CD4-positive, alpha-beta T cell treated with Interleukin-21 for 1 hour (primary cell): ENCODE measurements at places on chromosomes 5 and 9.
A peak's percentile ranks its signal among the peaks of the same experiment; 100 is the strongest.

- no peak for DNase-seq
Observed at GRCh38 chr9:77725820-77726219, 77.7 kb upstream of the GNA14 start.

- DNase-seq: no peak
Observed at GRCh38 chr5:115496936-115497576, 47.5 kb downstream of the FEM1C start.

- peak; percentile 73 for DNase-seq
Observed at GRCh38 chr9:107340920-107341632, 58.0 kb downstream of the RAD23B start.

DNA sequence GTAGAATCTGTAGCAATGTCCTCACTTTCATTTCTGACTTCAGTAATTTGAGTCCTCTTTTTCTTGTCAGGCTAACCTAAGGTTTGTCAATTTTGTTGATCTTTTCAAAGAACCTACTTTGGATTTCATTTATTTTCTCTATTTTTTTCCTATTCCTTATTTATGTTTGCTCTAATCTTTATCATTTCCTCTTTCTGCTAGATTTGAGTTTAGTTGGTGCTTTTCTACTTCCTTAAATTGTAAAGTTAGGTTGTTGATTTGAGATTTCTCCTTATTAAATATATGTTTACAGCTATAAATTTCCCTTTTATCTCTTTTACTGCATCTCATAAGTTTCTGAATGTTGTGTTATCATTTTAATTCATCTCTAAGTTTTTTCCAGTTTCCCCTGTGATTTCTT, 75.1 kb upstream of the FAM120A start:
- no peak for DNase-seq

- no peak for DNase-seq
Observed at GRCh38 chr5:151128817-151129216, 28.8 kb downstream of the ANXA6 start.

DNA sequence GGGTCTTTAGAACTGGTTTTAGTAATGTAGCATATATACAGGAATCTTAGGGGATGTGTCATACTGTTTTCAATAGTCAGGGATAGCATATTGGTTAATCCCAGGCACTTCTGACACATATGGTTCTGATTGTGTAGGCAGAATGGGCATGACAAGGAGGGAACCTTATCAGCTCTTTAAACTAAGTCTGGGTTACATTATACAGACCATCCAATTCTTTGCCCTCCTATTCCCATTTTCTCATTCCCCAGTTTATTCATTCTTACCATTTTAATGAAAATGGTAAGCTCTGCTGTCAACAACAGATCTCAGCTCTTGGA, 85.1 kb downstream of the NDUFAF2 start:
- DNase-seq: no peak

- no peak for DNase-seq
Observed at GRCh38 chr9:76107482-76107881, 217.0 kb downstream of the PCSK5 start.

GRCh38 chr9:1612886-1613285, 402.3 kb upstream of the SMARCA2 start:
- no peak for DNase-seq

DNA sequence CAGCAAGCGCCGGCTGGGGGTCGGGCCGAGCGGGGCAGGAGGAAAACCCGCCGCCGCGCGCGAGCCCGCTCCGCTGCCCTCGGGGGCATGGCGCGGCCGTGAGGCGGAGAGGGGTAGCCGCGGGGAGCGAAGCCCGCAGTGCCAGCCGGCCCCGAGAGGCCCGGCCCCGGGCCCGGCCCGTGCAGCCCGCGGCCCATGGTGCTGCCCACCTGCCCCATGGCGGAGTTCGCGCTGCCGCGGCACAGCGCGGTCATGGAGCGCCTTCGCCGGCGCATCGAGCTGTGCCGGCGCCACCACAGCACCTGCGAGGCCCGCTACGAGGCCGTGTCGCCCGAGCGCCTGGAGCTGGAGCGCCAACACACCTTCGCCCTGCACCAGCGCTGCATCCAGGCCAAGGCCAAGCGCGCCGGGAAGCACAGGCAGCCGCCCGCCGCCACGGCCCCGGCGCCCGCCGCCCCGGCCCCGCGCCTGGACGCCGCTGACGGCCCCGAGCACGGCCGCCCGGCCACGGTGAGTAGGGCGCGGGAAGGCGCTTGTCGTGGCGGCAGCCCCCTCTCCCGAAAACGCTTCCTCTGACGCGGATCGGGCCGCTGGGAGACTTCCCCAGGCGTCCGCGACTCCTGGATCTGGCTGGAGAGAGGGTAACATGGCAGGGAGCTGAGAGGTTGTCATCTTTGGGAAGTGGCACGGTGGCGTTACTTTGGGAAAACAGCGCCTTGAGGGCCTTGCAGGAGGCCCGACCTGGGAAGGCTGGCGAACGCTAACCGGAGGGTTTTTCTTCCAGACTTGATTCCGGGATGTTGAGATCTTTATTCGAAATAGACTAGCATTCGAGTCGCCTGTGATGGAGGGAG, 523 bp downstream of the MAML1 start:
- DNase-seq: peak; percentile 41

DNA sequence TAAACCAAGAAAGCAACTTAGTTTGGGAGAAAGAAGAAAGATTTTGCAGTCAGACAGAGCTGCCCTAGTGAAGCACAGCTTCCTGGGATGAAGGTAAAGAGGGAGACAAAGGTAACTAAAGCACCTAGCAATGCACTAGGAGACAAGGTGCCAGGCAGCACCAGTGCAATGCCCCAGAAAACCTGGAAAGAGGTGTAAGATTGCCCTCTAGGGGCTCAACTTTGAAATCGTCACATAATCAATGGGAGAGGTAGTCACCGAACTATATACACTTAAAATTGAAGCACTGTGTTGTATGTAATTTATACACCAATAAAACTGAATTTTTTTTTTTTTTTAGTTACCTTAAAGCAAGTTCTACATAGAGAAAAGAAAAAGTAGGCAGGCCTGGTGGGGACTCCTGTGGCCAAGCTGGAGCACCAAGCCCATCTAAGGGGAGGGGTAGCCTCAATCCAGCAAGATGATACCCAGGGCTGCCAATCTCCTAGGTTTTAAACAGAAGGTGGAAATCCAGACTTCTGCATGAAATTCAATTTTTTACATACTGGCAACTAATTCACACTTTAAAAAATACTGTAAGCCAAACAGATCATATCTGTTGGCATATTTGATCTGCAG, 48.2 kb downstream of the CDK5RAP2 start:
- no peak for DNase-seq
